Right lobe of liver (tissue), 6 donors: ENCODE measurements at places on chromosomes 11 and 22. TPM values are rescaled to one million over a fixed set of nuclear protein-coding genes. Genes with fewer than 3 reads are reported as not detected.

The FJX1 gene
- 4.2 TPM for total RNA-seq

The OR5T2 gene
- not detected for total RNA-seq

- DNase-seq, result no peak
Measured at GRCh38 chr11:133168016-133168415, 364.3 kb downstream of the OPCML start.

DNA sequence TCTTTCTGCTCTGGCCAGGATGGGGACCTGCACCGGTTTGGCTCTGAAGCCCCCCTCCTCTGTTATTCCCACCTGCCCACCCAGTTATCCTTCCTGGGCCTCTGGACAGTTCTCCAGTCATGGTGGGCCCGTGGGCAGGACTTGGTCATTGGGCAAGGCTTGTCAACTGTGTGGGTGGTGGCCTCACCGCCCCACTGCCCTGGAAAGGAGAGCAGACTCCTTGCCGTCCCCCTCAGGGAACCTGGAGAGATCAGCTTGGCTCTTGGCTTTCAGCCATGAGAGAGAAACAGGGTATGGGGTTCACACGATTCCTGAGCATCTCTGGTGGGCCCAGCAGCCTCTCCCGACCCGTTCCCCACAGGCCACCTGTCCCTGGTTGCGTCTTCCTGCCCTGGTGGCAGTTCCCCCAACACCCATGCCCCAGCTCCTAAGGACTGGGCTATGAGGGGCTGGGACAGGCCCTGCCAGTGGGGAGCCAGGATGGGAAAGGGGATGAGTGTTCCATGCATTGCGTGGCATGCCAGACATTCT lies 92.3 kb downstream of the MORC2 start:
- no peak for DNase-seq

- no peak for DNase-seq
Measured at GRCh38 chr11:110249066-110249465, 47.3 kb downstream of the RDX start.

- DNase-seq, result peak; percentile 5
Measured at GRCh38 chr11:2800655-2801531, 84.7 kb downstream of the CDKN1C start.
